Thymus (tissue), 14 donors: ENCODE measurements at places on chromosomes 16 and 17. TPM values are rescaled to one million over a fixed set of nuclear protein-coding genes. Genes with fewer than 3 reads are reported as not detected.

DNA sequence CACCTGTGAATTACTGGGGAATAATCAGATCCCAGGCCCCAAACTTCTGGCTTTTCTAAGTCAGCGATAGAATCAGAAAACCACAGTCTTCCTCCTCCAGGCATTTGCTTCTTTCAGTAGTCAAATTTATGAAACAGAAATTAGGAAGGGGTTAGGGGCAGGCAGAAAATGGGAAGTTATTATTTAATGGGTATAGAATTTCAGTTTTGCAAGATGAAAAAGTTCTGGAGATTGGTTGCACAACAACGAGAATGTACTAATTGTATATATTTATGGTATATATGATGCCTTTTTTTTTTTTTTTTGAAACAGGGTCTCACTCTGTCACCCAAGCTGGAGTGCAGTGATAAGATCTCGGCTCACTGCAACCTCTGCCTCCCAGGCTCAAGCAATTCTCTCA lies 23.5 kb downstream of the ORC6 start:
- no peaks in the 10 kb centered on the region for H3K36me3 ChIP-seq
- no peak for DNase-seq
- H3K4me3 ChIP-seq = no peak overlapping the region
- H3K4me1 ChIP-seq = no peaks in the 10 kb centered on the region
- no peak overlapping the region for H3K27ac ChIP-seq
- H3K27me3 ChIP-seq = no peaks in the 10 kb centered on the region

DNA sequence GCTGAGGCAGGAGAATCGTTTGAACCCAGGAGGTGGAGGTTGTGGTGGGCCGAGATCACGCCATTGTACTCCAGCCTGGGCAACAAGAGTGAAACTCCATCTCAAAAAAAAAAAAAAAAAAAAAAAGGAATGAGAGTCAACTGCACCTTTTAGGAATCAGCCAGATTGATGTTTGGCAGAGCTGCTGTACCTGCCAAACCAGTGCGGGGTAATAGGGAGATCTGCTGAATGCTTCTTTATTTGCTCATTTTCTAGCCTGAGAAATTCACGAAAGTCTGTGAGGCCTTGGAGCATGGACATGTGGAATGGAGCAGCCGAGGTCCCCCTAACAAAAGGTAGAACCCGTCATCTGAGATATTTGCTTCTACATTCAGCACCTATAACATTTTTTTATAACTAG lies 18.4 kb downstream of the OGFOD1 start:
- H3K4me1 ChIP-seq = no peaks in the 10 kb centered on the region
- no peak for DNase-seq
- no peak overlapping the region for H3K4me3 ChIP-seq
- peaks cover 73% of the 10 kb centered on the region for H3K36me3 ChIP-seq
- no peak overlapping the region for H3K27ac ChIP-seq

DNA sequence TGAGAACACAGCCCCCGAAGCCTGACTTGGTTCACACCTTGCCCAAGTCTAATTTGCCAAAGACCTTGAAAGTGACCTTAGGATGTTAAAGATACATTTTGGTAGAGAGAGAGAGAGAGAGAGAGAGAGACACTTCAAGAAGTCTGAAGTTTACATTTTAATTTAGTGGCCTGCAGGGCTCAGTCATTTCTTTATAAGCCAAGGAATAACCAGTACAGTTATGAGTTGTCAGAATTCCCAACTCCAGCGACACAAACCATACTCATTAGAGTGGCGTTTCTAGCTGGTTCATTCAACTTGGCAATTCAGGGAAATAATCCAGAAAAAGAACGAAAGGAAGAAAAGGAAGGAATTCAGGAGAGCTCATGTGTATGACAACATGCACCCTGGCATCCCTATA lies 204.1 kb downstream of the CCDC182 start:
- DNase-seq = no peak
- H3K4me3 ChIP-seq = no peak overlapping the region
- no peaks in the 10 kb centered on the region for H3K27me3 ChIP-seq
- peaks cover 17% of the 10 kb centered on the region for H3K36me3 ChIP-seq
- H3K4me1 ChIP-seq = peaks cover 87% of the 10 kb centered on the region

Gene EFCAB13
- 2.7 TPM for total RNA-seq

Gene KCNJ18
- not detected for total RNA-seq

DNA sequence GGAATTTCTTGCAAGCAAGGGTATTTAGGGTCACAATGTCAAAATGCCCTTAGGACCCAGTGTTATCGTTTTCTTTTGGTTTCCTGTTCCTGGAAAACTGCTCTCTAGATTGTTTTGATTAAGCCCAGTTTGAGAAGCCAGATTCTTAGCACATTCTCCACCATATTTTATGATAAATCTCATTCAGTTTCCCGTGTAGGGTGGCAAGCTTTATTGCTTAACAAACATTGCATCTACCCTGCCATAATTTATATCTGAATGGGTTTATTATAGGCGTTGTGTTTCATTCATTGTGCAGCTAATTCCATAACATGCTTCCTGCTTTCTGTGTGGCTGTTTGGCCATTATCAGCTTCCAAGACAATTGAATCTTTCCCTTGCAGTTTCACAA lies 389.1 kb upstream of the DYNLRB2 start:
- DNase-seq = no peak
- no peak overlapping the region for H3K4me3 ChIP-seq
- H3K4me1 ChIP-seq = no peaks in the 10 kb centered on the region
- H3K27ac ChIP-seq = no peak overlapping the region
- no peaks in the 10 kb centered on the region for H3K27me3 ChIP-seq

GRCh38 chr17:40068917-40069750 lies 6.4 kb downstream of the THRA start:
- no peaks in the 10 kb centered on the region for H3K27me3 ChIP-seq
- H3K4me3 ChIP-seq = peak overlapping the region; percentile 21
- peak overlapping the region; percentile 83 for H3K27ac ChIP-seq
- H3K36me3 ChIP-seq = no peaks in the 10 kb centered on the region
- peaks cover 46% of the 10 kb centered on the region for H3K4me1 ChIP-seq

Gene ARSG
- total RNA-seq = 5.2 TPM

GRCh38 chr16:6258056-6258455 lies 1074.6 kb upstream of the RBFOX1 start:
- H3K27ac ChIP-seq = no peak overlapping the region
- H3K4me1 ChIP-seq = no peaks in the 10 kb centered on the region
- no peaks in the 10 kb centered on the region for H3K36me3 ChIP-seq
- H3K27me3 ChIP-seq = no peaks in the 10 kb centered on the region
- H3K4me3 ChIP-seq = no peak overlapping the region

DNA sequence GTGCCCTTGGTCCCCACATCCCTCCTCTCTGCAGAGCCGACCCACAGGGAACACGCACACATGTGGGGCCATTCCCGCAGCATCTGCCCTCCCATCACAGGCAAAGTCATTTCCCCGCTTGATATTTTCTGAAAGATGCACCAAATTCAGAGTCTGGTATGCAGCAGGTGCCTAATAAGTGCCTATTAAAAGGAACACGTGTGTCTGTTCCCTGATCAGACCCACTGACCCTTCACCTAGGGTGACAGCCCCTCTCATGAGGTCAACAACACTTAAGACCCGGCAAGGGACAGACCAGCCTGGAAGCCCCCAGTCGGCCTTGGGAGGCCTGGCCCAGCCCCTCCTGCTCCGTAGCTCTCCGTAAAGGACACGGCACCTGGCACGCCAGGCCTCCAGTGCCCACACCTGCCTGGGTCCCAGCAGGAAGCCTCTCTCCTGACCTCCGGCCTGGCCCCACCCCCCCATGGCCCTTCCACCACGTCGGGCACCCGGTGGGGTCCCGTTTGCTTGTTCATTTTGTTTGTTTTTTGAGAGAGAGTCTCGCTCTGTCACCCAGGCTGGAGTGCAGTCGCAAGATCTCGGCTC lies 20.0 kb downstream of the UNKL start:
- peaks cover 60% of the 10 kb centered on the region for H3K36me3 ChIP-seq
- DNase-seq = no peak
- no peak overlapping the region for H3K4me3 ChIP-seq
- H3K27me3 ChIP-seq = no peaks in the 10 kb centered on the region

DNA sequence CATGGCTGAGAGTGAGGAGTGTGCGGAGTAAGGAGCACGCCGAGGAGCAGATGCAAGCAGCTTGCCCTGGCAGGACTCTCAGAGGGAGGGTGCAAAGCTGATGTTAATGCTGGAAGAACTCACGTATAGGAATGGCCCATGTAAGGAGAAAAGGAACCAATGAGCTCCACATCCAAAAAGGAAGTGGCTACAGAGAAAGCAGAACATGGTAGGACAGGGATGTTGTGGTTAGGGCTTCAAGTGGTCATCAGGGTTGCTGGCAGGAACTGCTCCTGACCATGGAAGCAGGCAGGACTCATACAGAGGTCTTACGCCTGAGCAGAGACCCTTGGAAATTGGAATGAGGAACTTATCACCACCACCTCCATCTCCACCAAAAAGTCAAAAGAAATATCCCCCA lies 5.2 kb downstream of the MYO1D start:
- no peak overlapping the region for H3K27ac ChIP-seq
- H3K36me3 ChIP-seq = no peaks in the 10 kb centered on the region
- peaks cover 29% of the 10 kb centered on the region for H3K27me3 ChIP-seq
- H3K4me1 ChIP-seq = no peaks in the 10 kb centered on the region
- no peak for DNase-seq
- H3K4me3 ChIP-seq = no peak overlapping the region

DNA sequence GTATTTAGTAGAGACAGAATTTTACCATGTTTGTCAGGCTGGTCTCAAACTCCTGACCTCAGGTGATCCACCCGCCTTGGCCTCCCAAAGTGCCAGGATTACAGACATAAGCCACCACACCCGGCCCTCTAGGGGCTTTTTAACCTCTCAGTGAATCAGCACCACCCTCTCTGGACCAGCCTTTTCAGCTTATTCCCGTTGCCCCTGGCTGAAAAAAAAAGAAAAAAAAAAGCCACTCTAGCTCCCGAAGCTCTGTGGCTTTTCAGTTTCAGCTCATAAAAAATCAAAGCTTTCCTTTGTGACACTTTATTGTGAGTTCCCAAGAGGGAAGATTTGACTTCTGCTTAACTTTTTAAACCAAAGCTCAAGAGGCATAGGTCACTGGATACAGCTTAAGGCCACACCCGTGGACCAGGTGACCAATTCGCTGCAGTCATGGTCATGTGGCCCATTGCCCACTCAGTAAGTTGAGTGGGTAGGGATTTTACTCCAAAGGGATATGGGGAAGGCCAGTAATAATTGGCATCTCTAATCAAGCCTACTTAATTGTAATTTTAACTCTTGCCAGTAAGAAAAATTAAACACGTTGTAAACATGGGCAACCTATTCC lies 46.6 kb upstream of the MED13 start:
- no peaks in the 10 kb centered on the region for H3K36me3 ChIP-seq
- H3K27ac ChIP-seq = no peak overlapping the region
- DNase-seq = no peak
- no peaks in the 10 kb centered on the region for H3K4me1 ChIP-seq

GRCh38 chr17:60656499-60656898 lies 21.2 kb upstream of the BCAS3 start:
- no peaks in the 10 kb centered on the region for H3K27me3 ChIP-seq
- peaks cover 29% of the 10 kb centered on the region for H3K36me3 ChIP-seq
- H3K4me1 ChIP-seq = no peaks in the 10 kb centered on the region
- DNase-seq = no peak

- H3K36me3 ChIP-seq = peaks cover 39% of the 10 kb centered on the region
- no peak overlapping the region for H3K4me3 ChIP-seq
- no peaks in the 10 kb centered on the region for H3K27me3 ChIP-seq
- H3K27ac ChIP-seq = no peak overlapping the region
- H3K4me1 ChIP-seq = no peaks in the 10 kb centered on the region
Measured at GRCh38 chr17:49597928-49598655, 22.4 kb downstream of the NXPH3 start.

Gene MARVELD3
- 1.8 TPM for total RNA-seq

Gene ZSCAN10
- 0.05 TPM for total RNA-seq

Gene LLGL2
- total RNA-seq = 5.3 TPM

DNA sequence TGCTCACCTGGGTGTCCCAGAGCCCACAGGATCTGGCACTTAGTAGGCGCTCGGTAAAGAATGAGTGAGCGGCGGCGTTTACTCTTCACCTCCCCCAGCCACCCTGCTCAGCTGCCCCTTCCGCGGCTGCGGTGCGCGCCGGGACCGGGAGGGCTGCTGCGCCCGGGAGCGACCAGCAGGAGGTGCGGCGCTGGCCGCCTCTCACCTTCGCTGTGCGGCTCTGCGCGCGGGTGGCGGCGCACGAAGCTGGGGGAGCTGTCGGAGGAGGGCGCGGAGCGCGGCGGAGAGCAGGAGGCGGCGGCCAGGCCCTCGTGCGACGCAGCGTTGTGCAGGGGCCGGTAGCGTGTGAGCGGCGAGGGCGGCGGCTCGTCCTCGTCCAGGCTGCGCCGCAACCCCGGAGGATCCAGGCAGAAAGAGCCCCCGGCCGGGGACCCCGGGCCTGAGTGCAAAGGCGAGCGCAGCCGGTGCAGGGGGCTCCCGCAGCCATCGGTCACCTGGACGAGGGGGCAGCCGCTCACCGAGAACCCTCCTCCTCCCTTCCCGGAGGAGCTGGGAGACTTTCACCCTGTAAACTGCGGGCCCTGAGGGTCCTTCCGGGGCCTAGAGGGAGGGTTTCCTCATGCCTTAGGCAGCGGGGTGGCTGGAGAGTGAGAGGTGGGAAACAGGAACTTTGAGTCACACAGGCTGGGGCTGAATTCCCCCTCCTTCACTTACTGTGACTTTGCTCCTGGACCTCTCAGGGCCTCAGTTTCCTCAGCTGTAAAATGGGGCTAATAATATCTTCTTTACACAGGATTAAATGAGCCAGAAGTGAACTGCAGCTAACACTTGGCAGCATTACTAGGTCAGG lies 12.5 kb downstream of the SAMD14 start:
- peaks cover 4% of the 10 kb centered on the region for H3K4me1 ChIP-seq
- no peaks in the 10 kb centered on the region for H3K36me3 ChIP-seq
- H3K27me3 ChIP-seq = peaks cover 28% of the 10 kb centered on the region
- no peak overlapping the region for H3K4me3 ChIP-seq
- peak; percentile 65 for DNase-seq

Gene ZNF232
- total RNA-seq = 9.5 TPM

Gene SRSF1
- 307 TPM for total RNA-seq

GRCh38 chr16:66256919-66257318 lies 109.6 kb upstream of the CDH5 start:
- no peak for DNase-seq
- H3K36me3 ChIP-seq = no peaks in the 10 kb centered on the region
- H3K27ac ChIP-seq = no peak overlapping the region
- H3K27me3 ChIP-seq = no peaks in the 10 kb centered on the region

Gene KRTAP2-2
- not detected for total RNA-seq
